ENCODE measurements at places on chromosomes 16 and 17. TPM values are rescaled to one million over a fixed set of nuclear protein-coding genes. Genes with fewer than 3 reads are reported as not detected.

Gene KRTAP1-1
- not detected for total RNA-seq

Gene ENDOV
- 19.3 TPM for total RNA-seq

Gene CDK3
- total RNA-seq = 1.4 TPM

Gene TLCD3B
- not detected for total RNA-seq

Gene PIGL
- total RNA-seq = 13.7 TPM

Gene PHLPP2
- 9.8 TPM for total RNA-seq

Gene CCL1
- total RNA-seq = not detected

Gene SNAI3
- under 0.01 TPM for total RNA-seq

Gene DPEP1
- total RNA-seq = not detected

Gene CBX8
- total RNA-seq = 4.5 TPM

Gene RAMP2
- total RNA-seq = 0.67 TPM

Gene SOX9
- 0.34 TPM for total RNA-seq

Gene ASB16
- not detected for total RNA-seq

Gene TNFRSF13B
- total RNA-seq = not detected

Gene RHBDL1
- 0.33 TPM for total RNA-seq

Gene CTRB2
- not detected for total RNA-seq

Gene PHB1
- total RNA-seq = 214 TPM

Gene VTN
- 0.34 TPM for total RNA-seq

Gene LRRC37A2
- total RNA-seq = 10.3 TPM

Gene CSH2
- total RNA-seq = not detected

Gene TRAF7
- 68.8 TPM for total RNA-seq

Gene SLC16A13
- 1.00 TPM for total RNA-seq

Gene SLC16A11
- not detected for total RNA-seq

Gene FGF11
- total RNA-seq = under 0.01 TPM

Gene NIP7
- total RNA-seq = 36.3 TPM

Gene KRTAP2-3
- not detected for total RNA-seq

Gene SLC25A10
- total RNA-seq = 28.4 TPM

Gene CTRB1
- not detected for total RNA-seq

Gene APOH
- total RNA-seq = not detected

Data from melanocyte of skin (primary cell).